ENCODE measurements at places on chromosomes 16 and 17.

DNA sequence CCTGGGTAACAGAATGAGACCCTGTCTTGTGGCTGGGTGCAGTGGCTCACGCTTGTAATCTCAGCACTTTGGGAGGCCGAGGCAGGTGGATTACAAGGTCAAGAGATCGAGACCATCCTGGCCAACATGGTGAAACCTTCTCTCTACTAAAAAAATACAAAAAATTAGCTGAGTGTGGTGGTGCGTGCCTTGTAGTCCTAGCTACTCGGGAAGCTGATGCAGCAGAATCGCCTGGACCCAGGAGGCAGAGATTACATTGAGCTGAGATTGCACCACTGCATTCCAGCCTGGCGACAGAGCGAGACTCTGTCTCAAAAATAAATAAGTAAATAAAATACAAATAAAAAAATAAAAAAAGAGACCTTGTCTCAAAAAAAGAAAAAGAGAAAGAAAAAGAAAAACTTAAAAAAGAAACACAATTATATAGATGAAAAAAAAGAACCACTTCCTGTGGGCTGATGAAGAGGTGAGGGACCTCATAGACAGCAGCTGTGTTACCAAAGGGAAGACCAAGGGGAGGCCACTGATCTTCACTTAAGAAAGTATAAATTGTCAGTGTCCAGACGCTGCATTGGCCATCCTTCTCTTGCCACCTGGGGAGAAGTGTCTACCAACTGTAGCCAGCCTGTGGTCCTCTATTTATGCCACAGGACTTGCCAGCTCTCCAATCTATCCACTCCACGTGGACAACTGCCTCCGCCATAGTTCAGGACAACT is 24.4 kb upstream of the SMG1 start:
- no peak for DNase-seq

GRCh38 chr17:65586899-65587298 is 25.5 kb upstream of the AXIN2 start:
- DNase-seq, result no peak

DNA sequence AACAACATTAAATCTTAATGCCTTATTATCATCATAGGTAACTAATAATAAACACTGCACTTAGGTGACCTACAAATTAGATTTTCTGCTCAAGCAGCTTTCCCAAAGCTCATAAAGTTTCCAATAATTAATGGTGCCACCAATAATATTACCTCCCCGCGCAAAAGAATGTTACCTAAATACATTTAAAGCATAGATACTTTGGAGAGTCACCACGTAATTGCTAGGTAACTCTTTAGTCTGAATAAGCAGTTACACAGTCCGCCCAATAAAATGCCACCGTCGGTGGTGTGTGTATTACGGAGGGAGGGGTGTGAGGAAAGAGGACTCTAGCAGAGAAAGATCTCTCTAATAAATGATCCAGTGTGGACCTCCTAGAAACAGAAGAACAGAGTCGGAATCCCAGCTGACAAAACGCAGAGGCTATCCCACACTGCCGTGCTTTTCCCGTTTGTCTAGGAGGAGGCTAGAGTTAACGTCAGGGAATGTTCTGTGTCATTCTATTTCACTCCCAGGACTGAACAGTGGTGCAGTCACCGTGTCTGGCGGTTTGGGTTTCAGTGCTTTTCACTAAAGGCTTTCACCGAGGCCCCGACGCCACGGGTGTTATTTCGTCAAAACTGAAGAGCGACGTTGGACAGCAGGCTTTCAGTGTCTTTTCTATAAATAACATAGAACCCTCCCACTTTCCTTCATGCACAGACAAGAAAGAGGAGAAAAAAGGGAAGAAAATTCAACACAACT is 630 bp downstream of the RNFT1 start:
- peak; percentile 27 for DNase-seq

DNA sequence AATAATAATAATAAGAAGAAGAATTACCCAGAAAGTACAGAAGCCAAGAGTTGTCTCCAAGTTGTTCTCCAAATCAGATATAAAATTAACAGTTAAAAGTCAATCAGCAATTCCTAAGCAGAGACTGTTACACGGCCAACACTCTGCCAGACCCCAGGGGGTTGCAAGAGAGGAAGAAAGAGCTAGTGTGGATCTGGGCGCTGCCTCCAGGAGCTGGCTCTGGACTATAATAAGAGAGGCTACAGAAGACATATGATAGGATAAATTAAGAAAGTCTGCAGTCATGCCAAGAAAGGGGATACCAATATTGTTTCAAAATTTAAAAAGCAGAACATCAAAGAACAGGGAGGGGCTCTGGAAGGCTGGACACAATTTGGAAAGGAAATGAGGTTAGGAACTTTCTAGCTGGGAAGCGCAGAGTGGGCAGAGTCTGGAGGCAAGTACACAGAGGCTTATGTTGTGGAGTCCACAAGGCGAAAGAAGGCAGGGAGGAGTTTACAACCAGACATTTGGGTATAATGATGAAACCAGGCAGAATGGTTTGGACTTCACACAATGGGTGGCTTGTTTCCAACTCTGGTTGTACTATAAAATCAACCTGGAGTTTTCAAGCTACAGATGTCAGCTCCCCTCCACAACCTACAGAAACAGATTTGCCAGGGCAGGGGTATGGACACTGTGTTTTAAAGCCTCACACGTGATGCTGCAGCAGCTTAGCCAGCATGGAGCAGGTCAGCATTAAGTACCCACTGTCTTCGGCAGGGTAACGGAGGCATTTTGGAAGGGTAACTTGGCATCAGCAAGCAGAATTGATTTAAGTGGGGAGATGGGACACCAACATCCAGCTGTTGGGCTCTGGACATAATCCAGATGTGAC is 49.4 kb downstream of the SLC39A11 start:
- DNase-seq, result no peak

DNA sequence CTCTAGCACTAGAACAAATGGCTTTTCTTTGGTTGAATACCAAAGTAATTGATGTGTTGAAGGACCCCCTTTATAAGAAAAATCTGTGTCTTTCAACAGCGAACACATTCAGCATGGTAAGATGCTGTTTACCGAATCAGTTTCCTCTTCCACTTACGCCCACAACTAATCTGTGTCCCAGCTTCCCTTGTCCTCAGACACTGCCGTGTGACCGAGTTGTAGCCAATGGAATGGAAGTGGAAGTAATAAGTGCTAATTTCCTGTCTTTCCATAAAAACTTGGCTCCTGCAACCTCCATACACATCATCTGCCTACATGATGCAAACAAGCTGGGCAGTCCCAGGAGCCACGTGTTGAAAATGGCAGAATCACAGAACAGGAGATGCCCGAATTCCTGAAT is 10.4 kb downstream of the CDIPT start:
- no peak for DNase-seq

DNA sequence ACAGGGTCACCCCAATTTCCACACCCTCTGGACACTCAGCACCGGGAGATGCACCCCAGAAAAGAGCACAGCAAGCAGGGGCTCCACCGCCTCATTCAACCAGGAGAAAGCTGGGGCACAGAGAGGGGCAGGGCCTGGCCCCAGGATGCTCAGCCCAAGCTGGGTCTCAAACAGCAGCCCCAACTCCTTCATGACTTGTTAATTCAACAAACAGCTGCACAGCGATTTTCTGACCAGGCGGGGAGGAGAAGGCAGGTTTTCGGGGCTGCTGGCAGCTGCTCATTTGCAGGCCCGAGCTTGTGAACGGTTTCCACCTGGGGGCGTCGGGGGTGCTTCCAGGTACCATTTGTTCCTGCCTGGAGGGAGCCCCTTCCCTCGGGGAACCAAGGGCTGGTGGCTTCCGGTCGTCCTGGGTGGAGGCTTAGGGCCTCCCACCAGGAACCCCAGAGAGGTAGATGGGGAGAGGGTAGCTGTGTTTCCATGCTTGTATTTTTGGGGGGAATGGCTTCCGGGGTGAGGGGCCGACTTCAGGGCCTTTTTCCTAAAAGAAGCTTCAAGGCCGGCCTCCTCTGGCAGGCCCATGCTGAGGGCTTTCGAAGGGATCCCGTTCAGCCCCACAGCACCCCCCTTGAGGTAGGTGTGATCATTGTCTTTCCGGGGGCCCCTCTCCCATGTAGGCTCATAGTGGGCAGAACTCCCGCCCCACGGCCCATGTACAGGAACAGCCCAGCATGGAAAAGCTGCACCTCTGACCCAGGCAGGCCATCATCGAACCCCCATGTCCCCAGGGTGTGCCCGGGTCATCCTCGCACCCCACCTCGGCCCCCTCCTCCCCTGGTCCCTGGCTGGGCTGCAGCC is 191.6 kb upstream of the GSE1 start:
- no peak for DNase-seq

DNA sequence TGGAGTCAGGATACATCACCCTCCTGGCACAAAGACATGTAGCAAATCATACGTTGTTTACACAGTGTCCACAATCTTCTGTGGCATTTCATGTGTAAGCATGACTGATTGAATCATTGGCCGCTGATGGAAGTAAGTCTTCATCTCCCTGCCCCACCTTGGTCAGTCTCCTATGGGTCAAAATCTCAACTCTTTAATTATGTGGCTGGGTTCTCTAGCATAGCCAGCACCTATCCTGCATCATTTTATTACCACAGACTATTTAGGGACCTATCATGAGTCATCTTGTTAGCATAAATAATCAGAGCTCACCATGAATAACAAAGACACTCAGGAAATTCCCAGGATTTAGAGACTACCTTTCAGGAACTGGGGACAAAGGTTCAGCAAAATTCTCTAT is 15.9 kb downstream of the TANC2 start:
- DNase-seq, result no peak

- DNase-seq, result no peak
These were observed 234.3 kb upstream of the TNRC6C start for GRCh38 chr17:77723909-77724875.

DNA sequence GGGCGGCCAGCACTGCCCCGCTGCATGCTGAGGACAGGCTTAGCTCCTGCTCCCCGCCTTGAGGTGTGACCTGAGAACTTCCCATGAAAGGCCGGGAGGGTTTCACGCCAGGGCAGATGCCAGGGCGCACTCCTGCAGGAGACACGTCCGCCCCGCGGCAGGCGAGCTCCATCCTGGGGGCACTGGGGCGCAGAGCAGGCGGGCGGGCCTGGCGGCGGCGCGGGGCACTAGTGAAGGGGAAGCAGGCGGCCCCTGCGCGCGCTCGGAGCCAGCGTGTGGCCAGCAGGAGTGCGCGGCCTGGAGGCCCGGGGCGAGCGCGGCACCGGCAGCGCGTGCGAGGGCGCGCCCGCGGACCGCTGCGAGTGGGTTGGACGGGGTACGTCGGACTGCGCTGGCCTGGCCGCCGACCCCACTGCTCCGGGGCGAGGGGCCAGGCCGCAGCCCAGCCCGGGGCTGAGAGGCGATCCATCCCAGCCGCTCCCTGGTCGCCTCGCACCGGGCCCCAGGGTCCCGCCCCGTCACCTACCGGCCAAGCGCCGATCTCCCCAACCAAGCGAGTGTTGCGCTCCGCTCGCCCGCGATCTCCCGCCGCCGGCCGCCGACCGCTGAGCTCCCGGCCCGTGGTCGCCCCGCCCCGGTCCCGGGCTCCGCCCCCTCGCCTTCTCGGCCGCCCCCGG is at the start of gene MAP3K14:
Gene MAP3K14 (minus strand): TSS at position 587 of the 677 bp plus-strand sequence. CDS start 26,275 bp downstream, outside the sequence.
- peak; percentile 32 for DNase-seq

DNA sequence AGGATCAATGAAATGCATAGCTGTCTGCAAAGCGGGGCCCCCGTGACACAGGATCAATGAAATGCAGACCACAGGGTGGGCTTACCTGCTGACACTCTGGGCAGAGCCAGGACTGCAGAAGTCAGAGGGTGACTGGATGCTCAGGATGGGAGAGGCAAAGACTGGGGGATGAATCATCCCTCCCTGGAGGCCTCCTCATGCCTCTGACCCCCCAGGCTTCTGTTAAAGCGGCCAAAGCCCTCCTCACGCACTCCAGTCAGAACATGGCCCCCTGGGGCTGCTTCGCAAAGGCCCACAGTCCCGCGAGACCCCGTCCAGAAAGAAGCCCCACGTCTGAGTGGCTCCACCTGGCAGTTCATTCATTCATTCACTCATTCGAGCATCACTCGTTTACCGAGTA is 38.4 kb upstream of the FOXF1 start:
- DNase-seq, result no peak

- DNase-seq, result no peak
These were observed 17.5 kb downstream of the SOCS1 start for GRCh38 chr16:11238272-11239202.

DNA sequence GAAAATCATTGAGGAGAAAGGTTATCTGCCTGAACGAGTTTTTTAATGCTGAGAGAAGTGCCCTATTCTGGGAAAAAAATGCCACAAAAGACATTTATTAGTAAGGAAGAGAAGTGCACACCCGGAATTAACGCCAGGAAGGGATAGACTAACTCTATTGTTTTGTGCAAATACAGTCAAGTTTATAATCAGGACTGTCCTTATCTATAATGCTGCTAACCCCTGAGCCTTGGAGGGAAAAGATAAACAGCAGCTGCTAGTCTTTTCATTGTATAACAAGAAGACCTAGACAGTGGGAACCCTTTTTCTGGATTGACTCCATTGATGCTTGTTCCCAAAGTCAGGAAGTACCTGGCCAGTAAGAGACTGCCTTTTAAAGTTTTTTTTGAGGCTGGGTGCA is 26.5 kb downstream of the BCAS3 start:
- DNase-seq, result no peak

DNA sequence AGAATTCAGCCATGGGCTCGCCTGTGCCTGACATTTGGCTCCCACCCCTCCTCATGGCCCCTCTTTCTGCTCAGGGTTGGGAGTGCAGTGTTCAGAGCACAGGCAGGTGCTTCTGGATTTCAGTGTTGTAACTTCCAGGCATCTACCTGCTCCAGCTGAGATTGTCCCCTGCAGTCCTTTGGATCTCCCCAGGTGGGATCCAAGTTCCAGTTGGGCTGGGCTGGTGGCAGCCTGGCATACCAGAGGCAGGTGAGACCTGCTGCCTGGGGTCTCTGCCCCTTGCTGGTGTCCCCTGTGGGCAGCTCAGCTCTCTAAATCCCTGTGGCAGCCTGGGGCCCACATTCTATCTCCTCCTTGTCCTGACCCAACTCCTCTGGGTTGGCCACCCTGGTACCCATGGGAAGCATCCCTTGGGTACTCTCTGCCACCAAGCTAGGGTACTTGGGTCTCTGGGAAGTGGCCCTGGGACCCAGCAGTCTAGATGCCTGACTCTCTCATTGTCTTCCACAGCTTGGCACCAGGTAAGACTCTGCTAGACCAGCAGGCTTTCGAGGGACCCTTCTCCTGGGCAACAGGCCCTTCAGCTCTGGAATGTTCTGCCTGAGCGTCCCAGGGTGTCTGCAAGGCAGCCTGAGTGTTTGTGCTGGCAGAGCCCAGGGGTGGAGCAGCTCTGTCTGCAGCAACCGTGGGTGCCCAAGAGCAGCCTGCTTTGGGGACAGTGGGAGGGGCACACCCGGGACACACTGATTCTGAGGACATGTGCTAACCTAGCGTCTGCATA is 42.5 kb downstream of the DNAH17 start:
- no peak for DNase-seq

DNA sequence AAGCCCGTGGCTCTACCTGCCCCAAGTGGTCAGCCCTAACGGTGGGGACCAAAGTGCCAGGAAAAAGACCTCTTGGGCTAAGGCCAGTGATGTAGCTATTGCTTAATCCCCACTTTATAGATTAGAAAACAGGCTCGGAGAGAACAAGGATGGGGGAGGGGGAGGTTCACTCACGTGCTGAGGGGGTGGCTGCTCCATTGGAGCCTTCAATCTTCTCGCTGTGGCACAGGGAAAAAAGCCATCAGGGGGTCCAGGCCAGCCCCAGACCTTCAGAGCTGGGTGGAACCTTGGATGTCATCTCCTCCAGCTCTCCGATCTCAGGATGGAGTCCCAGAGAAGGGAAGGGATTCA is 45.9 kb downstream of the SRCIN1 start:
- no peak for DNase-seq

- DNase-seq, result no peak
These were observed 27.9 kb upstream of the JPT2 start for GRCh38 chr16:1650131-1650530.

Measured in NCI-H748 treated with DMSO at 0.1 percent for 48 hours (cell line).